ENCODE measurements at places on chromosomes 2 and 18. TPM values are rescaled to one million over a fixed set of nuclear protein-coding genes. Genes with fewer than 3 reads are reported as not detected.
A peak's percentile ranks its signal among the peaks of the same experiment; 100 is the strongest.

Gene TRABD2A
- 0.50 TPM for total RNA-seq

Gene NOP58
- total RNA-seq: 70.6 TPM

Gene NEDD4L
- 94.1 TPM for total RNA-seq

Gene MEIS1
- 8.2 TPM for total RNA-seq

Gene TWIST2
- total RNA-seq: 4.2 TPM

Gene RFTN2
- total RNA-seq: under 0.01 TPM

Gene NCKAP5
- total RNA-seq: 0.33 TPM

Gene MRPS9
- total RNA-seq: 34.7 TPM

Gene IKZF2
- total RNA-seq: 4.4 TPM

GRCh38 chr2:168181825-168182224, 65.6 kb downstream of the STK39 start:
- DNase-seq: no peak

DNA sequence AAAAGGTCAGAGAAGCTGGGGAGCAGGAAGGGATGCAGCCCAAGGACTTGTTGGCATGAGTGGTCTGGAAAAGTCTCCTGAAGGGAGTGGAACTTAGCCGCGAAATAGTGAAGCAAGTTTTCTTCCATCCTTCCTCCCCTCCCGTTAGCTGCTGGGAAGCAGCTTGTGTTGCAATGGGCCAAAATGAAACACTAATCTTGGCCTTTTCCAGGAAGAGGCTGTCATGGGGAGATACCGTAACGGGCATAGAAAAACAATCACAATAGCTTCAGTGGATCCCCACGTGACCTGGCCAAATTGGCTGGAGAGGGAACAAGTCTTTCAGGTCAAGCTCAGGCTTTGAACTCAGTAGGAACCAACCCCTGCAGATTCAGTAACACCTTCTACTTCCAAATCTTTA, 49.3 kb downstream of the SEMA4F start:
- no peak for DNase-seq

GRCh38 chr18:52422985-52423601, 83.1 kb downstream of the DCC start:
- no peak for DNase-seq

DNA sequence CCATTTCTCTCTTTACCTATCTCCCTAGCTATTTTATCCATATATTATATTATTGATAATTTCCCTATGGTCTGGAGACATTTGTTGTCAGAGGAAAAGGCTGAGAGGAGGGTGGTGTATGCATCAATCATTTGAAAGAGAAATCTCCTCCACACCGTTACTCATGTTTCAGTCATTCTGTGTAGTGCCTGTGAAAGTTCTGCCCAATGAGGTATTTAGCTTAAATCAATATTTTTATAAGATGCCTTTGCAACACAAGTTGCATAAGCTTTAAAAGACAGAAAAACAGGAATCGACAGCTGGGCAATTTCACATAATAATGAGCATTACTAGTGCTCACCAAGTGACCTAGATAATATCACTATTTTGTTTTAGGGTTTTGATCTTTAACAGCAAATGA, 363.7 kb upstream of the FSIP2 start:
- no peak for DNase-seq

- DNase-seq: no peak
Measured at GRCh38 chr2:128362889-128363228, 44.2 kb upstream of the HS6ST1 start.

- DNase-seq: no peak
Measured at GRCh38 chr18:79631096-79631507, 48.5 kb upstream of the CTDP1 start.

- no peak for DNase-seq
Measured at GRCh38 chr2:101985793-101986164, 6.0 kb upstream of the IL1R2 start.

- DNase-seq: no peak
Measured at GRCh38 chr2:216519154-216519762, 20.6 kb downstream of the RPL37A start.

DNA sequence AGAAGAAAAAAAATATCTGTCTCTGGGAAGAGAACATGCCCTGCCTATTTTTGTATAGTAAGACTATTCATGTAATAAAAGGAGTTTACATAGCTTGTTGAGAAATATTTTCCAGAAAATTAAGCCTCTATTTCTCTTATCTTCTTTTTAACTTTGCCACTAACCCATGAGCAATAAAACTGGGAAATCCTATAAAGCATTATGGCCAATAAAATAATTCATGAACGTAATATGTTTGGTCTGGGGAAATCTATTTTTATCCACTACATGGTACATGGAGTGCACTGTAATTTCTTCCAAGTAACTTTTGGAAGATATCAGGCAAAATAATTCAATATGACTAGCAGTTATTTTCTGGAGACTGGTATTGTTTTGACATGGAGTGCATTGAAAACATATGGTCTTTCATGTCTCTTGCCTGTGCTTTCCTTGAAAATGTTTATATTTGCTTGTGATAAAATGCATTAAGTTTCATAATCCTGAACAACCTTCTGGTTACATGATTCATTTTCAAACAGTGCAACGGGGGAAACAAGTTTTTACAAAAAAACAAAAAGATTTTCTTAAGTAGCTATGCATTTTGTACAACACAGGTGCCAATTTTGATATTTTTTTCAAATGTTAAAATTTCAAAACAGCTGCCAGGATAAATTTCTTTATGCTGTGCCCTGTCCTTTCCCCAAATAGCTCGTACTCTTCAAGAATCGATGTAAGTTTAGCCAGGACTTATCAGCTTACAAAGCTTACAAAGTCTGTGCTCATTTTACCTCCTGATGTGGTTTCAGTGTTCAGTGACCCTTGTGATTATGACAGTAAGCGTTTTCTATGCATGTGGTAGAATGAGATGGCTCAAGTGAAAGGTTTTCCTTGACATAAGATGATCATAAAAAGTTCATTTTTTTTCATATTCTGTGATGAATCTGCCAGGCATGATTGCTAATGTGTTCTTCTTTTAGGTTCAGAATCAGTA, 194.5 kb downstream of the UBE2E3 start:
- no peak for DNase-seq

DNA sequence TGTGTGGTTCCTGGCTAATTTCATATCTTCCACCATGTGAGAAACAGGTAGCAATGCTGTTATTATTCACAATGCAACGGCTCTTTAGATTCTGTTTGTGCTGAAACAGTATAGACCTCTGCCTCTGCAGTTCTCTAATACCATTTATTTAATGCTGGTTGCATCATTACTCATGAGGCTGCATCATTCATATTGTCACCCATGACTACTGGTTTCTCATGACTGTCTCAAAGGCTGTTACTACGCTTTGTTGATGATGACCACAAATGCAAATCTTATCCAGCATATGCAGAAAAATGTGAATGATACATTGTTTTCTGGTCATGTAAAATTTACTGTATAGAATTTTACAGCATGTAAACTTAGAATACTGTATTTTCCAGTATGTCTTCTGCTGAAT, 22.5 kb downstream of the CAVIN2 start:
- DNase-seq: no peak

DNA sequence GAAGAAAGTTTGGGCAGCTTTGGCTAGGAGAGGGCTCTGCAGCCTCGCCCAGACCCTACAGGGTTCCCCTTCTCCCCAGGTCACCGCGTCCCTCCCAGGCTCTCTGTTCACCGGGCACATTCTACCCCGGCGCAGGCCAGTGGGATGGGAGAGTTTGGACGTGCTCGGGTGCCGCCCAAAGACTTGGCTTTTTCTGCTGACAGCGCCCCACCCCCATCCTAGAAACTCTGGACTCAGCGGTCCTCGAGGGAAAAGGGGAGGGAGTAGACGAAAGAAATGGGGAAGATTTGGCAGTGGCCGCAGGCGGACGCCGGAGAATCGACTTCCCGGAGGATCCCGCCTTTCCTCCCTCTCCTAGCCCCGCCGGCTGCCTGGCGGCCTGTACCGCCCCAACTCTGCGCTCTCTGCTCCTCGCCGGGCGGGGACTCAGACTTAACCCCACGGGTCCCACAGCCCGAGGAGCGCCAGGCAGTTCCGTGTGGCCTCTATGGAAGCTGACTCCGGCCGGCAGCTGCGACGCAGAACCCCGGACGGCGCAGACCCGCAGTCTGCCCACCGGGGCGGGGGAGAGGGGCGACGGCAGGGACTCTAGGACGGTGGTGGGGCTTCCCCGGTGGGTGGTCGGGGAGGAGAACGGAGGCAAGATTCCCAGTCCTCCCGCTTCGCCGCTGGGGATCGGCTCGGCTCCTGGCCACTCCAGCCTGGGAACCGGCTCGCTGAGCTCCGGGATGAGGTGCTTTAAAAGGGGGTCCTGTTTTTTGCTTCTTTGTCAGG, 863 bp upstream of the SIX2 start:
- DNase-seq: no peak

DNA sequence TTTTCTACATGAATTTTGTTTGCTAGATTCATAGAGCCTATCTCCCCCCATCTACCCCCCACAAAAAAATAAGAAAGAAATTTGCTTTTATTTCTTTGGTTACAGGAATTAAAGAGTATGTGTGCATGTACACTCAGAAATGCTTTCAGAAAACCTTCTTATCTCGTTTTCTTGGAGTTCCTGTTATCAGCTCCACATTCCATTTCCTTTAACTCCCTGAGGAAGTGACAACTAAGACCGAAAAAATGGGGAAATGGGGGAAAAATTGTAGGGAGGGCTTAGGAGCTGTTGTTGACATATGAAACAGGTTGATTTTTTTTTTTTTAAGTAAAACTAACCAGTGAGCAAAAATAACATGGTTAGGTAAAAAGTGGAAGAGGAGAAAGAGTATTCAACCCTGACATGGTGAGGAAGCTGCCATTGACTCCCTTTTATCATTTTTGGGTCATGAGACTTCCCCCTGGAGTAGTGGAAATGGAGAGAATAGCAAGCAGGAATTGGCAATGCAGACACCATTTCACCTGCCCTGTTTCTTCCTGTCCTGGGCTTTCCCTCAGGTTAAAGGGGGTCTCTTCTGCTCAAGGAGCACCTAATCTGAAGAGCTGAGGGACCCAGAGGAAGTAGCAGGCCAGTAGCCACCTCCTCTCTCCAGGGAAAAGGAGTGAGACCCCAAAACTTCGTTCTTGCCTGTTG, 93.5 kb downstream of the OSBPL6 start:
- no peak for DNase-seq

DNA sequence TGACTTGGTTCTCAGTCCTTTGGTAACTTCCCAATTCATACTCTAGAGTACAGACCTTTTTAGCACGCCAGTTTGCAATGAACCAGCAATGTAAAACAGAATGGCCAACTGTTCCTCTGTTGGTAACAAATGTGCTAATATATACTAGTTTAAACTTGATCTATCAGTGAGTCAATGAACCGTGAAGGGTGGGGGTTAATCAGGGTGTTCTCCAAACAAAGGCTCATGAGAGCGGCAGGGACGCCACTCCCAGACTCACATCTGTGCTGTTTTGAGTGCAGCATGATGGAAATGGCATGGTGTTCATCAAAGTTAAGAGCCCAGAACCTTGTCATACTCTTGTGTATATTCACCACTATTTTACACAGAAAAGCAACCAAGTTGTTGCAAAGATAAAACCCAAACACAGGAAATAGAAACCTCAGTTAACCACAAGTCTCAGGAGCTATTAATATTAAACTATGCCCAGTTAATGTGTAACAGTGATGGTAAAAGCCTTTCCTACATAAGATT, 70.3 kb downstream of the CERKL start:
- peak; percentile 96 for DNase-seq

GRCh38 chr18:9740071-9740470, 32.0 kb downstream of the RAB31 start:
- no peak for DNase-seq

DNA sequence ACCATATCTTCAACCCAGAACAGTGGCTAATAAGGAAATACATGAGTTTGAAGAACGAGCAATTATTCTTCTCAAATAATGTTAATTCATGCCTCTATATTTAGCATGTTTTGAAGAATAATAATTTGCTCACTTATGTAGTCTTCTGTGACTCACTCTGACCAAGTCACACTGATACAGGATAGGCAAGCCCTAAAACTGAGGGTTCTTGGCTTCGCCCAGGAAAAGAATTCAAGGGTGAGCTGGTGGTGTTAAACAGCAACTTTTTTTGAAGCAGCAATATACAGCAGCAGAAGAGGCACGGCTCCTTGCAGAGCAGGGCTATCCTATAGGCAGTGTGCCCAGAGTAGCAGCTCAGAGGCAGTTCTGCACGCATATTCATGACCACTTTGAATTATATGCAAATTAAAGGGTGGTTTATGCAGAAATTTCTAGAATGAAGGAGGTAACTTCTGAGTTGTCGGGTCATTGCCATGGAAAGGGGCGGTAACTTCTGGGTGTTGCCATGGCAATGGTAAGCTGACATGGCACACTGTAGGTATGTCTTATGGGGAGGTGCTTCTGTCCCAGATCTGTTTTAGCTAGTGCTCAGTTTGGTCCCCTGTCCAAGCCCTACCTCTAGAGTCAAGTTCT, 200.6 kb downstream of the RND3 start:
- DNase-seq: no peak

DNA sequence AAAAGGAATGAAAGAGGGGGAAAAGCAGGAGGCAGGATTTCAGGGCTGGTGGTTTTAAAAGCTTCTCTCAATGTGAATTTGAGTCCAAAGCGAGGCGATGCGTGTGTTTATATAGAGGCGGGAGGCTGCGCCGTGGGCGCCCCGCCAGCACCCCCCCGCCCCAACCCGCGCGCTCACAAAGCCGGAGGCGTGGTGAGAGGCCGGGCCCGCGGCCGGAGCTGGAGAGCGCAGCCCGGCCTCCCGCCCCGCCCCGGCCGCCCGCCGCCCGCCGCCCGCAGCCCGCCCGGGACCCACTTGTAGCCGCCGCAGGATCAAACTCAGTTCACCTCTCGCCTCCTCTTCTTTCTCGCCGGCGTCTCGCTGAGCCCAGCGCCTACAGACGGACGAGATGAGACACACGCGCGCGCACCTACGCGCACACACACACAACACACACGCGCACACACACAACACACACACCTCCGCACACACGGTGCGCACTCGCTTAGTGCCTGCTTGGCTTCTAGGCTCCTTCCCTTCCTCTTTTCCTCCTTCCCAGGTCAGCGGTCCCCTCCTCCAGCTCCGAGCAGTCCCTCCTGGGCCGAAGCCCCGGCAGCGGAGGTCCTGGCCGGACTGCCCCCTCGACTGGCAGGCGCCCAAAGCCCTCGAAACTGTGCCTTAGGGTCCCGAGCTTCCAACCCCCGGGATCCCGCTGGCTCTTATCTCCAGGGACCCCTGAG, 1.3 kb upstream of the CYP26B1 start:
- DNase-seq: no peak

All from kidney epithelial cell (primary cell).